Chondrocyte (in vitro differentiated cells): ENCODE measurements at places on chromosomes 2 and 18. TPM values are rescaled to one million over a fixed set of nuclear protein-coding genes. Genes with fewer than 3 reads are reported as not detected.

- no peak overlapping the region for H3K4me3 ChIP-seq
- peaks cover 1% of the 10 kb centered on the region for H3K36me3 ChIP-seq
- H3K27me3 ChIP-seq: peaks cover 6% of the 10 kb centered on the region
- DNase-seq: no peak
- H3K27ac ChIP-seq: no peak overlapping the region
Measured at GRCh38 chr2:120310136-120310535, 35.8 kb upstream of the INHBB start.

GRCh38 chr2:17538022-17538843 is 2.3 kb upstream of the VSNL1 start:
- no peak overlapping the region for H3K27ac ChIP-seq
- H3K4me1 ChIP-seq: peaks cover 30% of the 10 kb centered on the region
- DNase-seq: no peak

Gene SLC5A7
- not detected in 3 replicates for total RNA-seq

- H3K4me3 ChIP-seq: no peak overlapping the region
- H3K4me1 ChIP-seq: no peaks in the 10 kb centered on the region
- no peaks in the 10 kb centered on the region for H3K36me3 ChIP-seq
- no peak overlapping the region for H3K27ac ChIP-seq
Measured at GRCh38 chr2:26412091-26412673, 10.5 kb downstream of the DRC1 start.

Gene KYNU
- 0.38 TPM in 1 of 3 replicates, not detected in the others for total RNA-seq

- H3K36me3 ChIP-seq: peaks cover 8% of the 10 kb centered on the region
- no peak overlapping the region for H3K27ac ChIP-seq
Measured at GRCh38 chr2:168326572-168326971, 79.2 kb upstream of the STK39 start.

Gene CAPN14
- total RNA-seq: 0.10 to 0.39 TPM (median 0.15 TPM) in 3 replicates
